Stimulated activated CD8-positive, alpha-beta memory T cell treated with anti-CD3 and anti-CD28 coated beads, Interleukin-12 subunit alpha, Interleukin-12 subunit beta, amount 100 ng/mL, for 1 hour (primary cell): ENCODE measurements at places on chromosomes 3 and 15.
A peak's percentile ranks its signal among the peaks of the same experiment; 100 is the strongest.

GRCh38 chr15:93020976-93021772, 67.8 kb downstream of the RGMA start:
- DNase-seq: no peak

DNA sequence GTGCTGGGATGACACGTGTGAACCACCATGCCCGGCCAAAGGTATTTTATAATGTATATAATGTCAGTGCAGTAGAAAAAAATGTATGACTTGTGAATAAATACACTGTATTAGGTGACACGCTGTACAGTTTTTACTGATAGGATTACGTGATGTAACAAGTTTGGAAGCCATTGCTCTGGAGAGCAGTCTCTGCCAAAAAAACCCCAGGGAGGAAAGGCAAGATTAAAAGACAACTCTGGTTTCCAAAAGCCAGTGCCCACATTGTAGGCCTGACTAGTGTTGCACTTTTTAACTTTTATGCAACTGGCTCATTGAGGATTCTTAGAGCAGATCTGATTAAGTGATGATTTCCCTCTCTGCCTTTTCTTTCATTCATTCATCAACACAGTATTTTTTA, 62.0 kb upstream of the SLC2A2 start:
- no peak for DNase-seq

DNA sequence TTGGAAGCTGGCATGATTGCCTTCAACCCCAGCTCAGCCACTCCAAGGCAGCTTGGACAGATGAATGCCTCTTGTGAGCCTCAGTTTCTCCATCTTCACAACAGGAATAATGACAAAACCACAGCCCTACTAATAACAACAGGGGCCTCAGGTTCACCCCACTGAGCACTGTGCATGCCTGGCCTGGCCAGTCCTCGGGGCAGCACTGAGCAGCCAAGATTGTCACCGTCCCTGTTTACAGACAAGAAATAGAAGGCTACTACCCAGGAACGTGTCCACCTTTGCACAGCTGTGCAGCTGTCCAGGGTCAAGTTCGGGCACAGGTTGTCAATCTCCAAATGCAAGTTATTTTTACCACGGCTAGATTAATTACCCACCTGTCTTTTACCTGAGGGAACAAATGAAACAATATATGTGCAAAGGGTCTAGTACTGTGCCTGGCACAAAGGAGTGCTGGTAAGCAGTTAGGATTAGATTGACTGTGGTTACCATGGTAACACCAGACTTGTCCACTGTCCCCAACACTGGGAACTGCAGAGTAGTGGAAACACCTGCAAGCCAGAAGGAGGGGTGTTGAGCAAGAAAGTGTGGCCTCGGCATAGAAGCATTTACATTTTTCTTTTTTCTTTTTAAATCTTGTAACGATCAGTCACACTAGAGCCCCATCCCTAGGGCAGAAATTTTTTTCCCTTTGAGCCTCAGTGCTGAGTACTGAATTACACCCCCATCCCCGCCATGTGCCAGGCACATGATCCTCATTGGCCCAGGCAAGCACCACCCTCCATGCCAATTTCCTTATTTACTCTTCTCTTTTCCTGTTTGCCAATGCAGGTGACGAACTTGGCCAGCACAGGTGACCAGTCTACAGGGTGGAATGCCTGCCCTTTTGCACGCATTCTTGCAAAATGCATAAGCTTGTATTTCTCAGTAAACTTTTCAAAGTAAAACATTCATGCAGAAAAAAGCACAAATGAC, 66.3 kb upstream of the SLC6A6 start:
- DNase-seq: no peak

DNA sequence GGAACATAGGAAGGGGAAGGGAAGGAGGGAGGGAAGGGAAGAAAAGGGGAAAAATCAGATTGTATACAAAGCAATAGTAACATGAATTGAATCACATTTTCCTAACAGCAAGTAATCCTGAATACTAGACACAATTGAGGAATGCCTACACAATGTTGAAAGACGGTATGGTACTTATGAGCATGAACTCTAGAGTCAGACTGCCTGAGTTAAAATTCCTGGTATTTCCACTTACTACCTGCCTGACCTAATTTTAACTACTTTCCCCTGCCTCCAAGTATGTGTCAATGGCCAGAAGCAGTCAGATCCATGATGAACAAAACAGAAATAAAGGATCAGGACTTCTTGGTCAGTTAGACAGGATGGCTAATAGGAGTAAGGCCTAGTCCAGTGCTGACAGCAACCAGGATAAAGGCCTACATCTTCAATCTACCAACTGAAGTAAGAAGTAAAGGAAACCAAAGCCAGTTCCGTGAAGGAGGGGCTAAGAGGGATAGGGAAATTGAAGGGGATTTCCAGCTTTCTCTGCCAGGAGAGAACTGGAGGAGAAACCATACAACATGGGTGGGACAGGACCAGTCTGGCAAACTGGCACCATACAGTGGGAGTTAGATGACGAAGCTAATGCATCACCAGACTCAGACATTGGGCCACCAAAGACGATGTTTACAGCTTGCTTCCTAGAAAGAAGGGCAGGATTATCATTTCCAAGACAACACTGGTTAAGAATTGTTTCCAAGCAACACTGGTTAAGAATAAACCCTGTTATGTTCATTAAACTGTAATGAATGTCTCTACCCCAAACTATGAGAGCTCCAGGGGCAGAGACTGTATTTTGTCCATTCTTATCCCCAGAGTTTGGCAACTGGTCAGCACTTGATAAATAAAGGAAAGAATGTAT, 151.6 kb upstream of the UBE2E2 start:
- DNase-seq: no peak

GRCh38 chr3:36362216-36362615, 18.1 kb upstream of the STAC start:
- DNase-seq: no peak

GRCh38 chr3:38112378-38112761, 24.6 kb downstream of the ACAA1 start:
- DNase-seq: no peak

GRCh38 chr3:129936757-129937156, 37.8 kb upstream of the TRH start:
- no peak for DNase-seq

- DNase-seq: no peak
These were observed 139.6 kb upstream of the ZBTB20 start for GRCh38 chr3:115286529-115287197.

GRCh38 chr3:50450209-50450921, 53.1 kb downstream of the CACNA2D2 start:
- peak; percentile 60 for DNase-seq

DNA sequence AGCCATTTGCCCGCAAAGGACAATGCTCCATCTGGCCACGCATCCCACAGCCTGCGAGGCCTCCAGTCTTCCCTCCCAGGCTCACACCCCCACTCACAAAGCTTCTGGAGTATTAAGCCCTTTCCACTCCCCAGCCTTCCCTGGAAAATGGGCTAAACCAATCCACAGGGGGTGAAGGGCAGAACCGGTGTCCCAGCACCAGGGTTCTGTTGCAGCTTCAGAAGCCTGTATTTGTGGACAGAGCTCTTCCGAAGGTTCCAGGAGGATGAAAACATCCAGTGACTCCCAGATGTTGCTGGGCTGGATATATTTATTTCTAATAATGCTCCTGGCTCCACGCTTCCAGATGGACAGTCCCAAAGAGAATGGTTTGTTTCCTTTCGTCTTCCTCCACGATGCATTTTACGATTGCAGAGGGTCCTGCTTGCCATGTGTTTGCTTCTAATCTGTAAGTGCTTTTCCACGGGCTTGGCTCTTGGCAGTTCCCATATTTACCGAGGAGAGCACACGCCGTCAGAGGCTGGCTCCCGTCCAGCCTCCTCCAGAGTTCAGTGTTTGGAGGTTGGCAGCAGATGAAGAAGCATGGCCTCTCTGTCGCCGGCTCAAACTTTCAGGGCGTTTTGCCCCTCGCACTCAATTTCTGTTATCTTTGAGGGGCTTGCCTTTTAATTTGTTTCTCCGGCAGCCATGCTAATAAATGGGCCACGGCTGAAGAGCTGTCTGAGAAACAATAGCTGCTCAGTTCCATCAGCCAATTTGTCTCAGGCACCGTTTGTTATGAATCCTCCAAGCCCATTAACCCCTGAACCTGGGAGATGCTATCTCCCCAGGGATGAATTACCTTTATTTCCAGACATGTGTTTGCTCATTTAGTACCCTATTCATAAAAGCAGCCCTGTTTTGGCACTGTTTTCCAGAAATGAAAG, 367.9 kb upstream of the PROK2 start:
- DNase-seq: no peak

DNA sequence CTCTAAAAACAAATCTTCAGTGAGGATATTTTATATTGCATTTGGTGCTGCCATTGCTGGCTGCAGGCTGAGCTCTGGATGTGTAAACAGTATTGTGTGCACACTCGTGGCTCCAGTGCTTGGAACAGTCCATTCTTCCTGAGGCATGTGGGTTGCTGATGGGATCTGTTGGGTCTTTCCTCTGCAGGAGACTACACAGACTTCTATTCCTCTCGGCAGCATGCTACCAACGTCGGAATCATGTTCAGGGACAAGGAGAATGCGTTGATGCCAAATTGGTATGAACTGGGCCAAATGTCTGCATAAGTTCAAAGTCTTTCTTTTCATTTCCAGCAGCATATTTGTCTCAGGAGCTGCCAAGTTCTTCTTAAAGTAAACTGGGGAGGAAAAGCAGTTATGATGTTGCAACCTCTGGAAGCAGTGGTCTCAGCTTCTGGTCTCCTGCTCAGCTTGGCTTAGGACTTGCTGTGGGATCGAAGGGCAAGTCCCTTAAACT, 9.3 kb downstream of the FAH start:
- DNase-seq: no peak

GRCh38 chr15:52326756-52327155, 31.2 kb upstream of the MYO5C start:
- DNase-seq: no peak

GRCh38 chr3:152357587-152357986, 88.9 kb downstream of the MBNL1 start:
- no peak for DNase-seq

GRCh38 chr3:134375582-134376384, 1.5 kb upstream of the AMOTL2 start:
- no peak for DNase-seq

DNA sequence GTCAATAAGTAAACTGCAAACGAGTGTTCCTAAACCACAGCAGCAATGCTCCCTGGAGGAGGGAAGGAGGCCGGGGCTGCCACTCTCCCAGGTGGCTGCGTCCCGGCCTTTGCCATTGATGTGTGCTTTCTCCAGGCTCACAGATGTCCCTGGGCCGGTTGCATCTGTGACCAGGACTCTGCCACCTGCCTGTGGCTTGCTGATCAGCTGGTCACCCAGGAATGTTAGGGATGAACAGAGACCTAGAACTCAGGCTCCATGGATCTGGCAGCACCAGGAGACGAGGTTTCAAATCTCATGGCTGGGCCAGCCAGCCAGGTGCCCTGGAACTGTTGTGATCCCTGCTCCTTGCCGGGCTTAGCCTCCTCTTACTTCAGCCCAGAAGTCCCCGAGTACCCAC, 65.7 kb downstream of the KLF15 start:
- DNase-seq: no peak

DNA sequence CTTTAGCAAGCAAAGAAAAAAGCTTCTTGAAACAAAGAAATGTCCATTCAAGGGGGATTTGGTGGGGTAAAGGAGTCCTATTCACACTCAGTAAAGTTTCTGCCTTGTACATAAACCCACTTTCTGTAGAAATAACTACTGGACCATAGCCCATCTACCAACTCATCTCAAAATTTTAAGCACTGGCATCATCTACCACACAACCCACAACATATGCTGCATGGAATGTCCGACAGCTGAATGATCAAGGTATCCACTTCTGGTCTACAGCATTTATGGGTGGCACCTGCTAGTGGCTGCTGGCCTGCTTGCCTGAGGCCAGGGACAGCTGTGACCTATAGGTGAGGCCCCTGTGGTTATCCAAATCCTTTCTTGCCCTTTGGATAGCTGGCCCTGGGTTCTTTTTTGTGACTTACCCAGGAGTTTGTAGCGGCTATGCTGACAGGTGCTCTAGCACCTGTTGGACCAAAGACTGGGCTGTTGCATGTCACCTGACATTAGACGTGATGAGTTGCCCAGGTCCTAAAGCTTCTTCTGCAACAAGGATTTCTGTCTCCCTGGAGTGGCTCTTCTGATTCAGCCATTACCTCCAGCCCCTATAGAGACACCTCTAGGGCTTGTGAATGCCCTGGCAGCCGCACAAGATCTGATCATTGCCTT, 19.2 kb upstream of the MEF2A start:
- DNase-seq: no peak

- DNase-seq: no peak
These were observed 3.4 kb downstream of the HYAL3 start for GRCh38 chr3:50295553-50296431.
